Activated CD8-positive, alpha-beta memory T cell treated with anti-CD3 and anti-CD28 coated beads for 24 hours (primary cell): ENCODE measurements at places on chromosomes 7 and 10.
A peak's percentile ranks its signal among the peaks of the same experiment; 100 is the strongest.

- DNase-seq, result no peak
Measured at GRCh38 chr7:24659505-24659904, 86.3 kb downstream of the PALS2 start.

GRCh38 chr10:24851629-24852028 lies 100.8 kb downstream of the PRTFDC1 start:
- DNase-seq, result no peak

DNA sequence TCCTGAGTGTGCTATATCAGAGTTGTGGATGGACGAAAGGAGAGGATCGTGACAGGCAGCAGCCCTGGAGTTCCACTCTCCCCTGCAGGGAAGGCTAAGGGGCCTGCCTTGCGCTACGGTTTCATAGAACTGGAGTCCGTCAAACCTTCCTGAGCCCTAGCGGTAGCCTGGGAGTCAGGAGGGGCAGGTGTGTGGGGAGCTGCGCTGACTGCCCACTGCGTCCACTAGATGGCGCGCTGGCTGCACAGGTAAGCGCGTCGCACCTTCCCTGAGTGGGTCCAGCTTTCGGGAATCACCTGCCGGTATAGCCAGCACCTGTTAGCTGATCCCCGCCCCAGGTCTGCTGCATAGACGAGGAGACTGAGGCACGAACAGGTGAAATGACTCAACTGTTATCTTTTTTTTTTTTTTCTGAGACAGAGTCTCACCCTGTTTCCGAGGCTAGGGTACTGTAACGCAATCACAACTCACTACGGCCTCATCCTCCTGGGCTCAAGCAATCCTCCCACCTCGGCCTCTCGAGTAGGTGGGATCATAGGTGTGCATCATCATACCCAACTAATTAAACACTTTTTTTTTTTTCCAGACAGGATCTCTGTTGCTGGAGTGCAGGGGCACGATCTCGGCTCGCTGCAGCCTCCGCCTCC lies 20.2 kb upstream of the BAIAP2L1 start:
- DNase-seq, result peak; percentile 76

GRCh38 chr10:21138769-21139340 lies 241.7 kb upstream of the NEBL start:
- DNase-seq, result no peak

DNA sequence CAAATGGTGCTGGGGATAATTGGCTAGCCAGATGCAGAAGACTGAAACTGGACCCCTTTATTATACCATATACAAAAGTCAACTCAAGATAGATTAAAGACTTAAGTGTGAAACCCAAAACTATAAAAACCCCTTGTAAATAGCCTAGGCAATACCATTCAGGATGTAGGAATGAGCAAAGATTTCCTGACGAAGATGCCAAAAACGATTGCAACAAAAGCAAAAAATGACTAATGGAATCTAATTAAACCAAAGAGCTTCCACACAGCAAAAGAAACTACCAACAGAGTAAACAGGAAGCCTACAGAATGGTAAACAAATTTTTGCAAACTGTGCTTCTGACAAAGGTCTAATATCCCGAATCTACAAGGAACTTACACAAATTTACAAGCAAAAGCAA lies 30.9 kb upstream of the PLXDC2 start:
- no peak for DNase-seq

DNA sequence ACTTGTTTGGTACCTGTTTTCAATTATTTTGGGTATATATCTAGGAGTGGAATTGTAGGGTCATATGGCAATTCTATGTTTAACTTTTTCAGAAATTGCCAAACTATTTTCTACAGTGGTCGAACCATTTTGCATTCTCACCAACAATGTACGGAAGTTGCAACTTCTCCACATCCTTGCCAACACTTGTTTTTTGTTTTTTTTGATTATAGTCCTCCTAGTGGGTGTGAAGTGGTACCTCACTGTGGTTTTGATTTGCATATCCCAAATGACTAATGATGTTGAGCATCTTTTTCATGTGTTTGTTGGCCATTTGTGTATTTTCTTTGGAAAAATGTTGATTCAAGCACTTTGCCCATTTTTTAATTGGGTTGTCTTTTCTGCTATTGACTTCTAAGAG lies 122.1 kb downstream of the RPS24 start:
- DNase-seq, result no peak

DNA sequence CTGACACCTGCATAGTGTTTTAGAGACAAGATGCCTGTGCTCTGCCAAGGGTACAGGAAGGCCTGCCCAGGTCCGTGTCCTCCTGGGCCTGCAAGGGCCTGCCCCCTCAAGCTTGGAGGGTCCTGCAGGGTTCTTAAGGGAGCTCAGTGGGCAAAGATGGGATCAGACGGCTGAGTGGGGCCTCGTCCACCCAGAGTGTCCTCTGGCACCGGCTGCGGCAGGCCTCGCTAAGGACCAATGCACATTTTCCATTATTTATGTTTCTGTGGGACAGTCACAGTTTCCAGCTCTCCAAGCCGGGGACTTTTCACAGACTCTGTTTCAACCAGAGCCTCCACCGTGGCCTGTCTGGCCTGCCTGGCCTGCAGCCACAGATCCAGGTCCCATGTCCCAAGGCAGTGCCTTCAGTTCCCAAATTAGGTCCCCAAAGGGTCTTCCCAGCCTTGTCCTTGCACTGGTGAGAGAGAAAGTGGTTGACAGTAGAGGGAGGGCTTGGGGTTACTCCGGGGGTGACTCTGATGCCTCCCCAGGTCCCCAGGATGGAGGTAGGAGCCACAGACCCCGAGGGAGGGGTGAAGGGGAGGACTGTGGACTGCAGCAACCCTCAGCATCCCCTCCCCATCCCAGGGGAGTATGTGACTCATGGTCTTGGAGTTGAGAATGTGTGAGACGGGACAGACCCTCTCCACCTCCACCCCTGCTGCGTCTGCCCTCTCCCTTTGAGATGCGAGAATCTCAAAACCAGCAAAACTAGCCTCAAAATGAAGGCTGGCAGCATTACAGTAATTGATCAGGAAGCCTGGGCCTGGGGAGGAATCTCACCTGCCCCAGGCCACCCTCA lies 14.8 kb downstream of the MYL10 start:
- DNase-seq, result no peak

- DNase-seq, result no peak
Measured at GRCh38 chr10:86522510-86522855, 891 bp upstream of the WAPL start.

DNA sequence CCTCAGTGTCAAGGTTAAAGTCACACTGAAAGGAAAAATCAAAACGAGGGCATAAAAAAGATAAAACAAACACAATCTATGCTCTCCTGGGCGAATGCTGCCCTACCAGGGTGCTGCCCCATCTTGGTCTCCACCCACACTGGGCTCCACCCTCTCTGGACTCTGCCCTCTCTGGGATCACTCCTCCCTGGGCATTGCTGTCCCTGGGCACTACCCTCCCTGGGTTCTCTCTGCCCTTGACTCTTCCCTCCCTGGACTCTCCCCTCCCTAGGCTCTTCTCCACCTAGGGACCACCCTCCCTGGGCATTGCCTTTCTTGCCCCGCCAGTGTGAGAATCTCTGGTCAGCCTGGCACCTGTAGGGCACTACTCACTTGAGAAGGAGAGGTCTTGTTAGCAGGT lies 8.6 kb downstream of the GDF2 start:
- DNase-seq, result no peak

GRCh38 chr7:157851501-157852067 lies 514.8 kb downstream of the DNAJB6 start:
- DNase-seq, result peak; percentile 83

DNA sequence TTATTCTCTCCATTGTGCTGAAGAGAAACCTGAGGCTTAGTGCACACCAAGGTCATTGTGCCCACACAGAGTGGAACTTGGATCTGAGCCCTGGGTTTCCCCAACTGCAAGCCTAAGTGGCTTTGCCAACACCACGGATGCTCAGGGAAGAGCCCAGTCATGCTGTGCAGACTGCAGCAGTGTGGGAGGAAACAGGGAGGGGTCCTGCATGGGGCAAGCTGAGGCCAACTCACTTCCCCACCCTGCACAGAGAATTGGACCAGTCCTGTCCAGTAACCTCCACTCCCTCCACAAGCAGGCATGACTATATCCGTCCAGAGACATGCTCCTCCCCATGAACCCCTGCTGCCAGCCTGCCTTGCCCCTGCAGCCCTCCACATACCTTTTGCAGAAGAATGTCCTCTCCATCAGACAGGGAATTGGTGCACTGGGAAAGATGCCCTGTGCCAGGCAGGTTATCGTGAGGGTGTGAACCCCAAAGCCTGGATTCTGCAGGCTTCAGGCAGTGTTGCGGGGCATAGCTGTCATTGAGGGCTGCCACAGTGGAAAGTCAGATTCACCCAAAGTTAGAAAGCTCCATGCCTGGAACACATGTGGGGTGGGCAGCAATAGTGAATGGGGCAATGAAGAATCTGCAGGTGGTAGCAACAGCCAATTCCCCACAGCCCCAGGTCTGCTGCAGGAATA lies 44.9 kb downstream of the DRGX start:
- peak; percentile 38 for DNase-seq

- no peak for DNase-seq
Measured at GRCh38 chr7:29063872-29064271, 82.5 kb downstream of the CPVL start.

DNA sequence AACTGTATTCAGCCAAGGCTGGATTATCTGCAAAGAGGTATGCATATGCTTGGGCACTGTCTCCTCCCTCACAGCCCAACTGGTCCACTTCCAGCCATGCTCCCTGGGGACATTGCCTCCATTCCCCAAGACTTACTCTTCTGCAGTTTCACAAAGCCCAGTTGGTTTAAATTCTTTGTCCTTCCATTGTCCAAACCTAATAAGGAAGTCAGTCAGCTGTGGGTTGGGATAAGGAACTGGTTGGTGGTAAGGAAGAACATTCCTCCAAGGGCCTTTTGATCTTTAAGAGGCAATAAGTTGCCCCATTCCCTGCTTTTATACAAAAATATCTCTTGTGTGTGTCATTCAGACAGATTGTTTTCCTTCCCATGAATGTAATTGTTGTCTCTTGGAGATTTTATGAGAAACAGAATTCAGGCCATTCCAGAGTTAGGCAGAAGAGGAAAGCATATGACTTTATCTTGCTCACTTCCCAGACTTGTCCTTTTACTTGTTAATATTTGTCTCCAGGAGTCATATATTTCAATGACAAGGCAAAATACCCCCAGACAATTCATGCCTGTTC lies 673.7 kb downstream of the SUGCT start:
- DNase-seq, result no peak

DNA sequence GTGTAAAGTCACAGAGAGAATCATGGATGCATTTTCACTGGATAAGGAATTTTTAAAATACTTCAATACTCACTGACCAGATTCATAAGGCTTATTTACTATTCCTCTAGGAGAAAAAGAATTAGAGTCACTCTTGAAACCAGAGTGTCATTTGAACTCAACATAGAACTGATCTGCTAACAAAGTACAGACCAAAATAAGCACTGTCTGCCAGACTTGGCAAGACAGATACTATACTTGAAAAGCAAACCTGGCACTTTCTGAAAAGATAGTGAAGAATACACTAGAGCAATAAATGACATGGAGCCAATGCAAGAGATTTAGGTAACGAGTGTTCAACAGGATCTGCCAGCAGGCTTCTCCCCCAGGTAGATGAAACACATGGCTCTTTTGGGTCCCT lies 215.3 kb downstream of the CHCHD3 start:
- DNase-seq, result no peak

- DNase-seq, result peak; percentile 49
Measured at GRCh38 chr10:42990016-42990720, 86.7 kb upstream of the RET start.

- no peak for DNase-seq
Measured at GRCh38 chr10:125216861-125217260, 56.5 kb upstream of the CTBP2 start.

DNA sequence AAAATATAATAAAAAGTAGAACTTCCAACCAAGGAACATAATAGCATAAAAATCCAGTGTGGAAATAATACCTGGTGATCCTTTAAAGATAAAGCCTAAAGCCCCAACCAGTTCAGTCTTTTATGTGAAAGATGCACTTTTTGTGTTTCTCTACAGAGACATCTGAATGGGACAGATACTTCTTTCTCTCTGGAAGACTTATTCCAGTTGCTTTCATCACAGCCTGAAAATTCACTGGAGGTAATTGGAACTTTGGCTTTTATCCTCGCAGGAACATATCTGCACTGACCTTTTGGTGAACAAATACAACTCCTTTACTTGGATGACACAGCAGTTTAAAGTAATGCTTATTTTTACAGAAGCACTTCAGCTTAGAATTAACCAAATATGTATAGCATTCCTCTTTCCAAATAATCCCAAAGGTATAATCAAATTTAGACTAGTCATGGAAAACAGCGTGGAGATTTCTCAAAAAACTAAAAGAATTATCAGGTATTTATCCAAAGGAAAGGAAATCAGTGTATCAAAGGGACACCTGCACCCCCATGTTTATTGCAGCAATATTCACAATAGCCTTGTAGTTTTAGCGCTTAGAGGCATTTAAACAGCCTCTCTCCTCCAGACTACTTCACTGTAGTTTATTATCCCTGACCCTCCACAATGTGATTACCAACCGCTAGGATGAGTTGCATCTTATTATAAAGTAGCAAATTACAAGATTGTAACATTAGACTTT lies 16.8 kb downstream of the HNRNPA2B1 start:
- no peak for DNase-seq

DNA sequence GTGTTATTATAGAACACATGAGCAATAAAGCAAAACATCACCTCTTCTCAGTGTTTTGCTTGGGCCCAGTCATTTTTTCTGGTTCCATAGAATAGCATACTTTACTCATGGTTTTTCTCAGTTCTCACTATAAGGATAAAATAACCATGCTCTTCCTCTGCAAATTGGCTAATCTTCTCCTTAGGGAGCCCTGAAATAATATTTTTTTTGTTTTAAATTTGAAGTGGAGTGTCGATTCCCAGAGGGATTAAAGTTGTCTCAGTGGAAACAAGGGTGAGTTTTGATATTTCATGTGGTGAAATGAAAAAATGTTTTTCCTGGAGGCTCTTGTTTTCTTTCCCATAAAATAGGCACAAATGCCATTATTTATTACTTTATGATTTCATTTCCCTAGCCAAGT lies 127.3 kb downstream of the NOC3L start:
- DNase-seq, result no peak

- no peak for DNase-seq
Measured at GRCh38 chr7:141287936-141288335, 214.1 kb downstream of the TMEM178B start.

DNA sequence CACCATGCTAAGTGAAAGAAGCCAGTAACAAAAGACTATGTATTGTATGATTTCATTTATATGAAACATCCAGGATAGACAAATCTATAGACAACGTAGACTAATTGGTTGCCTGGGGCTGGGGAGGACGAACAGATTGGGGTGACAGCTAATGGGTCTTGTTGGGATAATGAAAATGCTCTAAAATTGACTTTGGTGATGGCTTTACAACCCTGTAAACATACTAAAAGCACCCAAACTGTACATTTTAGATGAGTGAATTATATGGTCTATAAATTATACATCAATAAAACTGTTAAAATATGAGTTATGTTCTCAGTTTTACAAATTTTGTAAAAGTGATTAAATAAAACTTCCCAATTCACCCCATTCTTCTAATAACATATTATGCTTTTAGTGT lies 261.5 kb downstream of the ELMO1 start:
- no peak for DNase-seq
